Astrocyte (in vitro differentiated cells and primary cell): ENCODE measurements at places on chromosomes 12 and 14. TPM values are rescaled to one million over a fixed set of nuclear protein-coding genes. Genes with fewer than 3 reads are reported as not detected.

- DNase-seq, result no peak
Observed at GRCh38 chr12:122856999-122857671, 21.9 kb downstream of the HIP1R start.

FOS gene
- total RNA-seq, result 33.9 and 57.7 TPM in 2 replicates

GRCh38 chr14:69968132-69968531 is 88.9 kb downstream of the SMOC1 start:
- peak; percentile 54 for DNase-seq

DNA sequence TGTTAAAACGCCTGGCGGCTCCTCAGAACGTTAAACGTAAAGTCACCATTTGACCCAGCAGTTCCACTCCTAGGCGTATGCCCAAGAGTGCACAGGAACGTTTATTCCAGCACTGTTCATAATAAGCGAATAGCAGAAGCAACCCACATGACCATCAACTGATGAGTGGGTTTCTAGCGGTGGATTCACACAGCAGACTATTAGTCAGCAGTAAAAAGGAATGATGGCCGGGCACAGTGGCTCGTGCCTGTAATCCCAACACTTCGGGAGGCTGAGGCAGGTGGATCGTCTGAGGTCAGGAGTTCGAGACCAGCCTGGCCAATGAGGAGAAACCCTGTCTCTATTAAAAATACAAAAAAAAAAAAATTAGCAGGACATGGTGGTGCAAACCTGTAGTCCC is 22.4 kb upstream of the FBRSL1 start:
- no peak for DNase-seq

KRT7 gene
- total RNA-seq, result 97.6 and 149 TPM in 2 replicates

DNA sequence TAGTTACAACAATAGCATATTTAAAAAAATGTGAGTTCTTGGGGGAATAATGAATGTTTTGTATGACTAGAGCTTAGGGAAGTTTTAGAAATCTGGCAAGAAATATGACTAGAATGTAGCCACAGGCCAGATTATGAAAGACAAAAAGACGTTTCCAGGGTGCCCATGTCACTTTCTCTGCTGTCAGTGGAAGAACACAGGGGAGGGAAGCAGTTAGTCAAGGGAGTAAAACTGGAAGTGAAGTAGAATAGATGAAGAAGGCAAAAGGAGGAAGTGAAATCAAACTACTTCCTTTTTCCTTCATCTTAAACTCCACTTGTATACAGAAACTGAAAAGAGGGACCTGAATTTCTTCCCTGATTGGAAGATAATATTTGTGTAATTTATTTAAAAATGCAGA is 81.2 kb upstream of the ATP2B1 start:
- no peak for DNase-seq

GRCh38 chr14:99597911-99598600 is 6.0 kb downstream of the CCDC85C start:
- no peak for DNase-seq

DNA sequence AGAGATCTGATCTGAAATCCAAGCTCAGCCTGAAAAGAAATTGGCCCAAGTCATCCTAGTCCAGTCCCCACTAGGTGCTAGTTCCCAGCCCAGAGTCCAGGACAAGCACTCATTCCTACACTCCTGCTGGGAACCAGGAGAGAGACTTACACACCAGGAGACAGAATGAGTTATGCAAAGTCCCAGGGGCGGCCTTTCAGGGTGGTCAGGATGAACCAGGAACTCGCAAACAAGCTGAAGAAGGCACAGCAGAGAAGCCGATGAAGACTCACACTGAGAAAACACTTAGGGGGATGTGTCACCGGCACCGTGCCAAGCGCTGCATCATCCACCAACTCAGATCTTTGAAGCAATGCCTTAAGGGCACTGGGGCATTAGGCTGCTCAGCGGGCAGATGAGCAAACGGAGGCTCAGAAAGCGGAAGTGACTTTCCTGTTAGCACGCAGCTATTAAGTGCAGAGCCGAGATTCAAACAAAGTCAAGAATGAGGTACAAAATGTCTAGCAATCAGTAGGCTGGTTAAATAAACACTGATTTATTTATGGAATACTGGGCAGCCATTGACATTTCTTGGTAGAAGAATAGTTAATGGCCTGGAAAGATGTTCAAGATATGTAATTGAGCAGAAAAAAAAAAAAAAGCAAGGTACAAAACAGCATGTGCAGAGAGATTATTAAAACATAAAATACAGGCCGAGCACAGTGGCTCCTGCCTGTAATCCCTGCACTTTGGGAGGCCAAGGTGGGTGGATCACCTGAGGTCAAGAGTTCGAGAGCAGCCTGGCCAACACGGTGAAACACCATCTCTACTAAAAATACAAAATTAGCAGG is 78.7 kb downstream of the LRRC74A start:
- DNase-seq, result peak; percentile 92

CTSG gene
- not detected in 2 replicates for total RNA-seq

- DNase-seq, result no peak
Observed at GRCh38 chr14:67569651-67570290, 30.3 kb downstream of the PIGH start.

- DNase-seq, result peak; percentile 8
Observed at GRCh38 chr14:29536886-29537511, 390.6 kb downstream of the PRKD1 start.

DNA sequence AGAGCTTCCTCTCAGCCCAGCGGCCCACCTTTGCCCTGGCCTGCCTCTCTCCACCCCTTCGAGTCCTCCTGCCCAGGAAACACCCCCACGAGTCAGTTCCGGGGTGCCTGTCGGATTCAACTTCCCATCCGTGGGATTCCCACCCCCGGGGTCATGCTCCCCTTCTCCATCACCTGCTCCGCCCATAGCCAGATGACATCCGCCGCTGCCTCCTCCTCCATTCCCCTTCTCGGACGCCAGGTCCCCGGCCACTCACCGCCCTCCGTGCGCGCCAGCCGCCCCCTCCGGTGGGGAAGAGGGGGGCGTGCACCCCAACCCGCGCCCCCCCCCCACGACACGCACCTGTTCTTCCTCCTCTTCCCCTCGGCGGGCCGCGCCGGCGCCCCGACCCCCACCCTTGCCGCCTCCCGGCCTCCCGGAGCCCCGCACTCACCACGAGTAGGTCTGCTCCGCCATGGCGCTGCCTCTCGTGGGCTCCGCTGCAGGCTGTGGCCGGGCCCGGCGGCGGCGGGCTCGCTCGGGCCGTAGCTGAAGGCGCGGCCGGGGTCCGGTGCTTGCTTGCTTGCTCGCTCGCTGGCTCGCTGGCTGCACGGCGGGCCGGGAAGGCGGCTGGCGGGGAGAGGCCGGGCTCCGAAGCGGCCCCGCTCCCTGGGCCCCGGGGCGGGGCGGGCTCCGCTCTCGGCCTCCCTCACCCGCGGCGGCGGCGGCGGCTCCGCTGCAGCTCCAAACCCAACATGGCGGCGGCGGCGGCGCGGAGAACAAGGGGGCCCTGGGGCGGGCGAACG is 554 bp downstream of the SPPL3 start:
- no peak for DNase-seq
